Panc1 (cell line): ENCODE measurements at places on chromosomes 16 and 17. TPM values are rescaled to one million over a fixed set of nuclear protein-coding genes. Genes with fewer than 3 reads are reported as not detected.

- H3K4me1 ChIP-seq, result no peaks in the 10 kb centered on the region
- 0 out of 2 replicates have a peak, but pooled peaks cover 3% of the 10 kb centered on the region for H3K27me3 ChIP-seq
- H3K36me3 ChIP-seq, result no peaks in the 10 kb centered on the region
- H3K27ac ChIP-seq, result no peak overlapping the region
These were observed 131.8 kb downstream of the UTP18 start for GRCh38 chr17:51391982-51392654.

GRCh38 chr16:88697116-88697830 is 8.9 kb downstream of the RNF166 start:
- no peak overlapping the region for H3K27ac ChIP-seq
- H3K27me3 ChIP-seq, result no peaks in the 10 kb centered on the region

DNA sequence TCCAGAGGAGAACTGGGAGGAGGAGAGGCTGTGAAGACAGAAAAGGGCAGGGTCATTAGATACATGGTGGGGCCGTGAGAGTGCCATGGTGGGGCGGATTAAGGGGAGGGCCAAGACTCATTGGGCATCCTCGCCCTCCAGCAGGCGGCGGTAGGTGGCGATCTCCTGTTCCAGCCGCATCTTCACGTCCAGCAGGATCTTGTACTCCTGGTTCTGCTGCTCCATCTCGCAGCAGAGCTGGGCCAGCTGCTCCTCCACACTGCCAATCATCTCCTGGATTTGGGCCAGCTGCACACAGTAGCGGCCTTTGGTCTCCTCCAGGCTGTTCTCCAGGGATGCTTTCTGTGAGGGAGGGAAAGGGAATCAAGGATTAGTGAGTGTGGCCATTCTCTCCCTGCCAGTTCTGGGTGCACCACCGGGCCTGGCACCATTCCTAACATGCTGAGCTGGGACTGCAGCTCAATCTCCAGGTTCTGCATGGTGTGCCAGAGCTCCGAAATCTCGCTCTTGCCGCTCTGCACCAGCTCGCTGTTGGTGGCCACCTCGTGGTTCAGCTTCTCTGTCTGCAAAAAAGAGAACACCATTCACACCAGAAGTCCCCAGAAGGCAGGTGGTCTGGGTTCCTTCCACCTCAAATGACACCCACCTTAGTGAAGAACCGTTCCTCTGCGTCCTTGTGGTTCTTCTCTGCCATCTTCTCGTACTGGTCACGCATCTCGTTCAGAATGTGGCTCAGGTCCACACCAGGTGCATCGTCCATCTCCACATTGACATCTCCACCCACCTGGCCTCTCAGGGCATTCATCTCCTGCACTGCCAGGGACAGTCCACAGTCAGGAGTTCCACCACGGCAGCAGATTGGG is 129.0 kb downstream of the CCDC144A start:
- no peak for DNase-seq
- no peaks in the 10 kb centered on the region for H3K4me1 ChIP-seq
- no peak overlapping the region for H3K4me3 ChIP-seq
- no peak overlapping the region for H3K27ac ChIP-seq
- no peaks in the 10 kb centered on the region for H3K27me3 ChIP-seq

DNA sequence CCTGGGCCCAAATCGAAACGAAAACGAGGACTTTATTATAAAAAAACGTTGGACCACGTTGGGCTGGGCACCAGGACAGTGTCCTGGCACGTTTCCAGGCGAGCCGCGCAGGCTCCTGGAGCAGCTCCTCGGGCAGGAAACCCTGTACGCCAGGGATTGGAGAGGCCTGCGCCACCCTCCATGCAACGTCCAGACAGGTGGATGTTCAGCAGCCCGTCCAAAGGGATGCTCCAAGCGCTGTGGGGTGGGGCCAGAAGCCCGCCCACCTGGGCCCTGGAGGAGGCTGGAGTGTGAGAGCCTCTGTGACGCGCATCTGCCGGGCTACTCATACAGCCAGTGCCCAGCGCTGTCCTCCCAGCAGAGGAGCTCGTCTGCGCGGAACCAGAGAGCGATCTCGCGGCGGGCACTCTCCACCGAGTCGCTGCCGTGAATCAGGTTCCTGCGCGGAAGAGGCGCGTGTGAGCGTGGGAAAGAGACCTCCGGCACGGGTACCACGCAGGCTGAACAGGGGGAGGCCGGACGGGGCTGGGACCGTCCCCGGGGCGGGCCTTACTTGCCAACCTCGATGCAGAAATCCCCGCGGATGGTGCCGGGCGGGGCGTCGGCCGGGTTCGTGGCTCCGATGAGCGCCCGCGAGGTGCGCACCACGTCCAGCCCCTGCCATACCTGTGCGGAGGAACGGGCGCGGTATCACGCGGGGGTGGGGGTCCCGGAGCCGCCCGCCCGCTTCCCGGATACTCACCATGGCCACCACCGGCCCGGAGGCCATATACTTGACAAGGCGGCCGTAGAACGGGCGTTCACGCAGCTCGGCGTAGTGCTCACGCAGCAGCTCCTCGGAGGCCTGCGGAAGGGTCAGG is 785 bp downstream of the NME3 start:
- no peaks in the 10 kb centered on the region; the same call in 1 of the 2 replicates for H3K36me3 ChIP-seq
- peak overlapping the region; percentile 87 for H3K27ac ChIP-seq
- H3K4me1 ChIP-seq, result peaks cover 27% of the 10 kb centered on the region
- H3K4me3 ChIP-seq, result peak overlapping the region; percentile 60
- DNase-seq, result no peak

The KRTAP9-2 gene
- not detected for total RNA-seq

The TPSG1 gene
- 4.6 TPM for total RNA-seq

The CPSF4L gene
- total RNA-seq, result not detected
